Endothelial cell of umbilical vein (primary cell): ENCODE measurements at places on chromosomes 7 and 10.

DNA sequence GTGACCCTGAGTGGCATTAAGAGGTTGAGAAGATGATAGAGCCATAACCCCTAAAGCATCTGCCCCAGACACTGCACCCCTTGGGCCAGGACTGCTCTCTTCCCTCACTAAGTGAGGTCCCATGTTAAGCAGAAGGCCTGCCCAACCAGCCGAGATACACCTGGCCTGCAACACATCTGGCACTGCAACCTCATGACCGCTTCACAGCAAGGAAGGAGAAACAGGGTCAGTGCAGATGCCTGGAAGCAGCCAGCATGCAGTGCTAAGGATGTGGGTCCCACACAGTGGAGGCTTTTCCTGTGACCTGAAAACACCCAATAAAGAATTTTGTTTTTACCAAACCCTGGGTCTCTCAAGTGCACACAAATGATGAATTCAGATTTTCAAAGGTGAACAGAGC, 7.4 kb downstream of the NOD1 start:
- peaks cover 72% of the 10 kb centered on the region for H3K4me1 ChIP-seq
- H3K4me3 ChIP-seq: no peak overlapping the region
- H3K27ac ChIP-seq: peak overlapping the region; percentile 93
- no peaks in the 10 kb centered on the region for H3K27me3 ChIP-seq
- no peaks in the 10 kb centered on the region for H3K36me3 ChIP-seq

DNA sequence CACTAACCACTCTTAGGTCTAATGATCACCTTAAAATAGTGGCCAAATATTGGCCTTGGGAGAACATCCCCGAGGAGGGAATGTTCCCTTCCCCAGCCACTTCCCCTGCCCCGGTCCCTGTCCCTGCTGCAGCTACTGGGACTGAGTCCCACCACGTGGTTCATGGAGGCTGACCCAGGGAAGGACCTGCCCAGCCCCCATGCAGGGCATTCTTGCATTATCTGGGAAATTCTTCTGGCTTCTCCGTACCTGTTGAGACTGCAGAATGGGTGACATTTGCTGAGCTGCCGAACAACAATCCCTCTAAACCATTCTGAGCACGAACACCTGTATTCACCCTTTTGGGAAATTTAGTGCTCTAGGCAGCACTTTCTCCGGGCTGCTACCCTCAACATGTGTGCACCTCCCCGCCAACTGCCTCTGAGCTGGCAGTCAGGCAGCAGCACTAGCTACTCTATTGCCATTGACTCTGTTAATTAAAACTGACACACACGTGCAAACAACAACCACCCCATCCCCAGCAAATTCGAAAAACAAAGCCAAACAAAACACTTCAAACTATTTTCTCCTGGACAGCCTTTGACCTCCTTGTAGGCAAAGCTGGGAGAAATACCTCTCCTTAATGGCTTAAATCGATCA, 567.4 kb upstream of the MKI67 start:
- H3K27me3 ChIP-seq: no peaks in the 10 kb centered on the region
- H3K4me1 ChIP-seq: no peaks in the 10 kb centered on the region
- H3K27ac ChIP-seq: no peak overlapping the region
- DNase-seq: no peak
- no peak overlapping the region for H3K4me3 ChIP-seq
- H3K36me3 ChIP-seq: no peaks in the 10 kb centered on the region

DNA sequence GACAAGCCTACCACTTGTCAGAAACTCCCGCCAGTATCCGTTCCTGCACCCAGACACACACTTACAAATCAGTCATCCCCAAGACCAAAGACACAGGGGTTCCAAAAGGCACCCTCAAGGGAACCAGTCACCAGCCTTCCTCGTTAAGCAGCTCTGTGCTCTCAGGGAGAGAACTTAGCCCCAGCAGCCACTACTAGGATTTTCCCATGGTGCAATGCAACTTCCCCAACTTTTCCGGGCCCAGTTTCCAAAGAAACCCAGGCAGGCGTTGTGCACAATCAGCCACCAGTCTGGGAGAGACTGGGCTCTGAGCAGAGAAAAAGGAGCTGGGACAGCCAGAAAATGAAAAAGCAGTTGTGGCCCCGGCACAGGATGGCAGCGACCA, 1.2 kb downstream of the DLG5 start:
- peak; percentile 17 for DNase-seq
- no peaks in the 10 kb centered on the region for H3K36me3 ChIP-seq
- H3K4me3 ChIP-seq: peak overlapping the region; percentile 75
- H3K27me3 ChIP-seq: peaks cover 26% of the 10 kb centered on the region
- H3K4me1 ChIP-seq: peaks cover 14% of the 10 kb centered on the region
- no peak overlapping the region for H3K27ac ChIP-seq

- H3K4me1 ChIP-seq: peaks cover 13% of the 10 kb centered on the region
- H3K27me3 ChIP-seq: no peaks in the 10 kb centered on the region
- no peak for DNase-seq
- H3K36me3 ChIP-seq: no peaks in the 10 kb centered on the region
- peak overlapping the region; percentile 34 for H3K4me3 ChIP-seq
- no peak overlapping the region for H3K27ac ChIP-seq
Observed at GRCh38 chr7:149873970-149874643, 338 bp downstream of the ATP6V0E2 start.

DNA sequence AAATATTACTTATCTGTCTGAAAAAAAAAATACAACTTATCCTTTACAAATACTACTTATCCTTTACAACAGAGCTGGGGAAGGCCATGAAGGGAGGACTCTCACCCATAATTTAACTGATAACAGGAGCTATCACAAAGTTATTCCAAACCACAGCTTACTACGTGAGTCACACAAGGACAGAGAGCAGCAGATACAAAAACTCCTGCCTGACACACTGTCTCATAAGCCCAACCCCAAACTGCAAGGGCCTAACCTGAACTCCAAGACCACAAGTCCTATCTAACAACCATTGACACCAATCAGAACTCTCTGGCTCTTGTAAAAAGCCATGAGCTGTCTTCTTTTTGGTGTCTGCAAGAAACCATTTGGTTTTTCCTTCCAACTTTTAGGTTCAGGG, 28.5 kb upstream of the CXCL12 start:
- no peaks in the 10 kb centered on the region for H3K4me1 ChIP-seq
- no peak overlapping the region for H3K27ac ChIP-seq
- no peak overlapping the region for H3K4me3 ChIP-seq
- no peaks in the 10 kb centered on the region for H3K27me3 ChIP-seq

DNA sequence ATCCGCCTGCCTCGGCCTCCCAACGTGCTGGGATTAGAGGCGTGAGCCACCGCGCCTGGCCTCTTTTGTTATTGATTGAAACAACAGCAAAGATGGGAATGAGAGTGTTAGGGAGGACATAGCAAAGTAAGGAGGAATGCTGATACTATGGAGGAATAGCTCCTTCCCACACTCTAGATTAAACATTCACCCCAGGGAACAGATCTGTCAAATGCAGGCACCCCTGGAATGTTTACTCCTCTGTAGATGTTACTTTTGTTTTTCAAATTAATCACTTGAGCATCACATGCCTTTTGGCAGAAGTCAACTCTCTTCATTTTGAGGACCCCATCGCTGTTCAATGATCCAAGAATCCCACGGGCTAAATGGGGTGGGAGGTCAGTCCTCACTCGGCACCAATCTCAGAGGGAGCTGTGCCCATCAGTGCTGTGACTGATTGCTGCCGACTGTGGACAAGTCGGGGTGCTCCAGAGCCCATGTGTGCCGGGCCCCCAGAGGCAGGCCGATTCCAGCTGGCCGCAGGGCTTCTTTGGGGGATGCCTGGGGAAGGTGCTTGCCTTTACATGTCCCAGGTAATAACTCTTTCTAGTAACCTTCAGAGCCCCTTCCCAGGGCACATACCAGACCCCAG, 10.2 kb upstream of the COBL start:
- no peak overlapping the region for H3K4me3 ChIP-seq
- no peaks in the 10 kb centered on the region for H3K27me3 ChIP-seq
- no peaks in the 10 kb centered on the region for H3K4me1 ChIP-seq
- no peak for DNase-seq

- H3K4me3 ChIP-seq: no peak overlapping the region
- peak overlapping the region; percentile 100 for H3K27ac ChIP-seq
- DNase-seq: peak; percentile 95
- H3K27me3 ChIP-seq: no peaks in the 10 kb centered on the region
Observed at GRCh38 chr10:93436591-93437085, 45.5 kb downstream of the MYOF start.

- H3K4me3 ChIP-seq: no peak overlapping the region
- H3K4me1 ChIP-seq: no peaks in the 10 kb centered on the region
- H3K27me3 ChIP-seq: no peaks in the 10 kb centered on the region
Observed at GRCh38 chr10:51308116-51308515, 233.8 kb downstream of the PRKG1 start.

GRCh38 chr7:92061154-92061553, 73.1 kb downstream of the CYP51A1 start:
- H3K4me1 ChIP-seq: no peaks in the 10 kb centered on the region
- no peak overlapping the region for H3K27ac ChIP-seq
- H3K27me3 ChIP-seq: no peaks in the 10 kb centered on the region
- DNase-seq: no peak
- no peak overlapping the region for H3K4me3 ChIP-seq
- no peaks in the 10 kb centered on the region for H3K36me3 ChIP-seq

GRCh38 chr10:32143302-32143847, 87.2 kb upstream of the KIF5B start:
- no peaks in the 10 kb centered on the region for H3K36me3 ChIP-seq
- H3K4me1 ChIP-seq: peaks cover 24% of the 10 kb centered on the region
- no peaks in the 10 kb centered on the region for H3K27me3 ChIP-seq
- DNase-seq: no peak
- no peak overlapping the region for H3K4me3 ChIP-seq

DNA sequence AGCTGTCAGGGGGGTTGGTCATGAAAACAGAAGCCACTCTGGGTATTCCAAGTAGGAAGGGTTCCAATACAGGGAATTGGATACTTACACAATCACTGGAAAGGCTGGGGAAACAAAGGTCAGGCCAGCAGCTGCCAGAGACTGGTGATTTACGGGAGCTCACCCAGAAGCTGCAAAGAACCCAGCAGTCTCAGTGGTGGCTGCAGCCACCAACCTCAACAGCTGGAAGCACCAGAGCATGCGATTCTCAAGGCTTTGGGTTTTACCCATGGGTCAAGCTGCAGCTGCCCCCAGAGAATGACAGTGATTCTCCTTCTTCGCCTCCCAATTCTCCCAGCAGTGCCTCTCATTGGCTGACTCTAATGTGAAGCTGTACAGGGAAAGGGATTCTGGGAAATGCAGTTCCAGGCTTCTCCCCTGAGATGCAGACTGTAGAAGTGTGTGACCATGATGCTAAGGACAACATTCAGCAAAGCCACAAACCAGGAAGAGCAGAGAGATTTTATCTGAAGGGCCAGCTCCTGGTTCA, 107.2 kb upstream of the TCF7L2 start:
- no peaks in the 10 kb centered on the region for H3K36me3 ChIP-seq
- no peak overlapping the region for H3K27ac ChIP-seq
- H3K27me3 ChIP-seq: no peaks in the 10 kb centered on the region
- DNase-seq: peak; percentile 23

DNA sequence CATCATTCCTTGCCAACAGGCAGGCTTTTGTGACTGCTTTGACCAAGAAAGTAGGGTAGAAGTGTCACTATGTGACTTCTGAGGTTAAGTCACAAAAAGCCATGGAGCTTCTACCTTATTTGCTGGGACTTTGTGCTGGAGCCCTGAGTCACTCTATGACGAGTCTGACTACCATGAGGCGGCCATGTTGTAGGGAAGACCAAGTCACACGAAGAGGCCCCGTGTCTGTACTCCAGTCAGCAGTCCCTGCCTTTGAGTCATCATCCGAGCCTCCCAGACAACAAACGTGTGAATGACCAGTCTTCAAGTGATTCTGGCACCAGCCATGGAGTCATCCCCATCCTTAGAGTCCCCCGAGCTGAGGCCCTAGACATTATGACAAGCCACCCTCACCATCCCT, 3.5 kb upstream of the MYL10 start:
- no peaks in the 10 kb centered on the region for H3K27me3 ChIP-seq
- peaks cover 16% of the 10 kb centered on the region for H3K4me1 ChIP-seq

- no peak overlapping the region for H3K4me3 ChIP-seq
- no peaks in the 10 kb centered on the region for H3K27me3 ChIP-seq
- no peak for DNase-seq
- H3K27ac ChIP-seq: no peak overlapping the region
- H3K4me1 ChIP-seq: peaks cover 22% of the 10 kb centered on the region
Observed at GRCh38 chr10:80441831-80442230, 12.3 kb upstream of the TSPAN14 start.

GRCh38 chr7:98722402-98722801, 105.3 kb downstream of the NPTX2 start:
- no peaks in the 10 kb centered on the region for H3K4me1 ChIP-seq
- H3K36me3 ChIP-seq: no peaks in the 10 kb centered on the region
- H3K27me3 ChIP-seq: no peaks in the 10 kb centered on the region
- no peak overlapping the region for H3K27ac ChIP-seq

DNA sequence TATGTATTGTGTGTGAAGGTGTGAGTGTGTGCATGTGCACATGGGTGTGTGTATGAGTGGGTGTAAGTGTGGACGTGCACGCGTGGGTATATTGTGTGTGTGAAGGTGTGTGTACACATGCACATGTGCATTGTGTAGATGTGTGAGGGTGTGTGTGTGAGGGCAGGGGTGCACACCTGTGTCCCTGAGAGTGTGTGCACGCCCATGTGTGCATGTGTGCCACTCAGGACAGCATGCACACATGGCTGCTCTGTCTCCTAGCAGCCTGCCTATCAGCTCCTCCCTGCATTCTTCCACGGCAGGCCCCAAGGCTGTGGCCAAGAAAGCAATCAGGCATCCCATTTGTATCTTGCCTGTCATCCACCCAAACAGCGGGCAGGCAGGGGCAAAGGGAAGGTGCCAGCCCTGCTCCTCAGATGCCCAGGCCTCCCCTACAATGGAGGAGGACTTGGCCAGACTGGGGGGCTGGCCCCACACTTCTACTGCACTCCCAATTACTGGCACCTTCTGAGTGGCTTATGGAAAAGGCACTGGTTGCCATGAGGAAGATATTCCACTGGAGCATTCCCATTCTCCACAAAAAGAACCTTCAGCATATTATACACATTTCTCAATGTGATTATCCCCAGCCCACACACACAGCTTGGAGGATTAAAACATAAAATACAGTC, 380.4 kb upstream of the ZMIZ1 start:
- H3K4me3 ChIP-seq: no peak overlapping the region
- no peaks in the 10 kb centered on the region for H3K36me3 ChIP-seq

DNA sequence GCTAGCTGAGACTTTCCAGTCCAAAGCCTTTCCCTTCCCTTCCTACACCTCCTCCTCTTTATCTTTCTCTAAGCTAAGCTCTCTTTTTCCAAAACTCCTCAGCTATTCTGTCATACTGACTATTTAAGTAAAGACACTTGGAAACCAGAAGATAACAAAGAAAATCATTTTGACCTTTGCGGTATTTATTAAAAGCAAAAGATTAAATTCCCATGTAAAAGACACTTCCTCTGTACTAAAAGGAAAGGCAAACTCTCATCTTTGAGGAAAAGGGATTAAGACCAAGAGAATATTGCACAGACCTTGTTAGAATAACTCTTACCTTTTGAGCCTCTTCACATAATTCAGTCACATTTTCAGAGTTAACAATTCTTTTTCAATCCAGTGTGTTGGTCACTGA, 15.8 kb downstream of the ST8SIA6 start:
- DNase-seq: no peak
- no peak overlapping the region for H3K4me3 ChIP-seq
- no peaks in the 10 kb centered on the region for H3K36me3 ChIP-seq

GRCh38 chr10:110009736-110010475, 2.1 kb downstream of the ADD3 start:
- no peaks in the 10 kb centered on the region for H3K36me3 ChIP-seq
- peaks cover 18% of the 10 kb centered on the region for H3K4me1 ChIP-seq
- no peak overlapping the region for H3K4me3 ChIP-seq
- H3K27ac ChIP-seq: no peak overlapping the region

- H3K4me3 ChIP-seq: no peak overlapping the region
- H3K4me1 ChIP-seq: peaks cover 2% of the 10 kb centered on the region
- H3K27me3 ChIP-seq: no peaks in the 10 kb centered on the region
- H3K36me3 ChIP-seq: no peaks in the 10 kb centered on the region
- no peak for DNase-seq
Observed at GRCh38 chr7:73844131-73844547, 1.8 kb upstream of the METTL27 start.
